Frontal cortex (tissue), 4 donors: ENCODE measurements at places on chromosomes 2 and 18. TPM values are rescaled to one million over a fixed set of nuclear protein-coding genes. Genes with fewer than 3 reads are reported as not detected.

VWC2L gene
- total RNA-seq, result 4.1 TPM

BOLL gene
- total RNA-seq, result not detected

GPBAR1 gene
- not detected for total RNA-seq

KIF1A gene
- total RNA-seq, result 146 TPM

TCF7L1 gene
- 0.41 TPM for total RNA-seq

SH2D6 gene
- total RNA-seq, result 0.41 TPM
